GM12892 (cell line): ENCODE measurements at places on chromosomes 16 and 17.

- DNase-seq, result no peak
These were observed 49.3 kb downstream of the ABCC12 start for GRCh38 chr16:48106446-48106845.

- DNase-seq, result no peak
These were observed 19.5 kb downstream of the USP7 start for GRCh38 chr16:8943966-8944759.

DNA sequence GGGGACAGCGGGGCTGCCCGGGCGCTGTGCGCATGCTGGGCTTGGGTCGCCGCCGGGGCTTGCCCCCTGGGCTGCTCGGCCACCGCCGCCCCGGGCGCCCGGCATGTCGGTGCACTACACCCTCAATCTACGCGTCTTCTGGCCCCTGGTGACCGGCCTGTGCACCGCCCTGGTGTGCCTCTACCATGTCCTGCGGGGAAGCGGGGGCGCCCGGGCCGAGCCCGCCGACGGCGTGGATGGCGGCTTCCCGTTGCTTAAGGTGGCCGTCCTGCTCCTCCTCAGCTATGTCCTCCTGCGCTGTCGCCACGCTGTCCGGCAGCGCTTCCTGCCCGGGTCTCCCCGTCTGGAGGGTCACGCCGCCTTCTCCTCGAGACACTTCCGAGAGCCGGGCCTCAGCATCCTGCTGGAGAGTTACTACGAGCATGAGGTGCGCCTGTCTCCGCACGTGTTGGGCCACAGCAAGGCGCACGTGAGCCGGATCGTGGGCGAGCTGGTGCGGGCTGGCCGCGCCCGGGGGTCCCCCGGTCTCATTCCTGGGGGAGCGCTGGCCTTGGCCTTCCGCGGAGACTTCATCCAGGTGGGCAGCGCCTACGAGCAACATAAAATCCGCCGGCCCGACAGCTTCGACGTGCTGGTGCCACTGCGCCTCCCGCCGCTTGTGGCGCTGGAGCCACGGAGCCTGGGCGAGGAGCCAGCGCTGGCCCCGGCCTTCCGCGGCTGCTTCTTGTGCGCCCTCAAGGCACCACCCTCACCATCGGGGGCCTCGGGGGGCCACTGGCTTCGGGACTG is 789 bp downstream of the ITPRIPL2 start:
- DNase-seq, result peak; percentile 43

- DNase-seq, result no peak
These were observed 22.2 kb upstream of the AKAP1 start for GRCh38 chr17:57062865-57063264.

GRCh38 chr17:11178581-11178980 is 62.4 kb upstream of the SHISA6 start:
- no peak for DNase-seq

- no peak for DNase-seq
These were observed 4.1 kb upstream of the TMEM11 start for GRCh38 chr17:21218101-21218500.

DNA sequence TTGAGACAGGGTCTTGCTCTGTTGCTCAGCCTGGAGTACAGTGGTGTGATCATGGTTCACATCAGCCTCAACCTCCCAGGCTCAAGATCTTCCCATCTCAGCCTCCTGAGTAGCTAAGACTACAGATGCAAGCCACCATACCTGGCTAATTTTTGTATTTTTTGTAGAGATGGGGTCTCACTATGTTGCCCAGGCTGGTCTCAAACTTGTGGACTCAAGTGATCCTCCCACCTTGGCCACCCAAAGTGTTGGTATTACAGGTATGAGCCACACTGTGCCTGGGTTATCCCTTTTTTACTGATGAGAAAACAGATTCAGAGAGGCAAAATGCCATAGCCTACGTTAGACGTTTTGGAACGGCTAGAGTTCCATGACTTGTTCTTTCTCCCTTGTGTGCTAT is 30.1 kb downstream of the SNX29 start:
- no peak for DNase-seq

- DNase-seq, result no peak
These were observed 6.1 kb downstream of the TVP23A start for GRCh38 chr16:10812312-10813098.

DNA sequence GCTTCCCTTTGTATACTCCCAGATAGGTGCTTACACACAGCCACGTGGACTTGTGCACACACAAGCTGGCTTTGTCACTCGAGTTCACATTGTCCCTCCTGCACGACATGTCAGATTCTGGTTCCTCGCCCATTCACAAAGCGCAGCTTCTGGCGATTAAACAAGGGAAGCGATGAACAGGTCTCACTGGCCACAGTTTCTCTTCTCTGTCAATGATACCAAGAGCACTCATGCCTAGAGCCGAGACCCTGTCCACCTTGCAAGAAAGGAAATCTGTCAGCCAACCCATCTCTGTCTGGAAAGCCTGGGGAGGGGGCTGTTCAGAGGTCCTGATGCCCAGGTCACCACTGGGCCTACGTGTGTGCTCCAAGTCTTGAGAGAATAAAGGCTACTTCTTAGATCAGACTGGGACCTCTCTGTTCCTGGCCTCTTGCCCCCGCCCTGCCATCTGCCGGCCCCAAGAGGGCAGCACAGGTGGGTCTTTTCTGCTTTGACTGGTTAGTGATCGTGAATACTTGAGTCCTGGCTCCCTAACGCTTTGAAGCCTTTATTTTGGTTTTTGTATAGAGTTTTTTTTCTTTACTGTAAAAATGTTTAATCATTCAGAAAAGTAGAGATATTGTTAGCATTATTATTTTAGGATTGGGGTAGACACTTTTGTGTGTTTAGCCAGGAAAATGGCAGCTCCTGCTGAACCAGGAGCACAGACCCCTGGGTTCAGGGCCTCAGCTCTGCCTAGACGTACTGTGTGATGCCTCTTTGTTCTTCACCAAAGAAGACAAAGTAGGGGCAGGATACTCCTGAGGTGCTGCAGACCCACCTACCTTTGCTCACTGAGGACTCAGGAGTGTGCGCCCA is 104.7 kb downstream of the MRM1 start:
- peak; percentile 38 for DNase-seq
